H1 (cell line): ENCODE measurements at places on chromosomes 12 and 14. TPM values are rescaled to one million over a fixed set of nuclear protein-coding genes. Genes with fewer than 3 reads are reported as not detected.

Gene PLEKHG7
- total RNA-seq: not detected in 2 replicates

Gene RERG
- 0.55 and 0.86 TPM in 2 replicates for total RNA-seq

Gene INHBE
- total RNA-seq: 7.0 and 10.2 TPM in 2 replicates

Gene MANSC1
- total RNA-seq: 6.1 and 8.9 TPM in 2 replicates

Gene ARHGDIB
- total RNA-seq: 0.48 and 0.82 TPM in 2 replicates

Gene ALDH2
- total RNA-seq: 40.4 and 43.8 TPM in 2 replicates

Gene APOF
- total RNA-seq: not detected in 2 replicates

Gene ENDOU
- not detected in 2 replicates for total RNA-seq

Gene PRH1
- total RNA-seq: 4.3 and 6.5 TPM in 2 replicates

Gene C1QL4
- total RNA-seq: 0.28 and 0.59 TPM in 2 replicates

Gene PLEKHD1
- total RNA-seq: 0.48 and 0.67 TPM in 2 replicates

Gene SLC6A15
- 38.1 and 42.0 TPM in 2 replicates for total RNA-seq

Gene MIP
- total RNA-seq: 0.19 TPM in 1 of 2 replicates, not detected in the other

Gene PPP4R4
- total RNA-seq: 9.4 and 9.6 TPM in 2 replicates

Gene BICDL1
- total RNA-seq: 25.9 and 26.9 TPM in 2 replicates

Gene NKX2-1
- not detected in 2 replicates for total RNA-seq

Gene MYO1H
- total RNA-seq: not detected in 2 replicates

Gene LHX5
- 0.47 and 0.63 TPM in 2 replicates for total RNA-seq

Gene ATP2A2
- 271 and 275 TPM in 2 replicates for total RNA-seq

Gene FZD10
- 0.36 and 0.60 TPM in 2 replicates for total RNA-seq

Gene HOXC5
- total RNA-seq: not detected in 2 replicates

Gene MTRFR
- 12.0 and 12.9 TPM in 2 replicates for total RNA-seq

Gene MDM2
- 115 and 134 TPM in 2 replicates for total RNA-seq

Gene SIRT4
- 2.3 and 4.1 TPM in 2 replicates for total RNA-seq

Gene PPM1H
- total RNA-seq: 35.6 and 36.1 TPM in 2 replicates

Gene RPL10L
- not detected in 2 replicates for total RNA-seq

Gene KRT8
- total RNA-seq: 283 and 290 TPM in 2 replicates
